Suppressor macrophage treated with lipopolysaccharide for 1 hour (primary cell): ENCODE measurements at places on chromosomes 16 and 17.

DNA sequence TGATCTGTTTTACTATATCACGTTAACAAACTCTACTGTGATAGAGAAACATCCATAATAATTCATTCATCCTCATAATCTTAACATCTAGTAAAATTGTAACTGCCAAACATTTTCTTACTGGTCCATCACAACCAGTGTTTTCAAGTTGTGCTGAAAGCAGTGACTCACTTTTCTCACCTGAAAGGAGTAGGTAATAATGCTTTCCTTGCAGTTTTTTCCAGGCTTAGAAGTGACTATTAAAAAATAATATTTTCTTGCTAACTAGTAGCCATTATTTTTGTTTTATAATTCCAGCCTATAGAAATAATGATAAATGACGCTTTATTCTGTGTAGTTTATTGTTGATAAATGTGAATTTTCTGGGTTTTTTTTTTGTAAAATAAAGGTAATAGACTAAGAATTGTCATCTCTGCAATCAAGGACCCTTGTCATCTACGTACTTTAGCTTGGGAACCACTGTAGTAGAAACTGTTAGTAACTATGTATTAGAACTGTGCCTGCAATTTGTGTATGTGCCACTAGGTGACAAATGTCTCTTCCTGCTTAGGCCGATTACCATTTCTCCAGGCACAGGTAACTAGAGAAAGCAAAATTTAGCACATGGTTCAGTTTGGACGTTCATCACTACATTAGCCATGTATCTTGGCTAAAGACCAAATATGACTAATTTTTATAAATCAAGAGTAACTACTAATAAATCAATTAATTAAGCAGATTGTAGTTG is 409.4 kb upstream of the ERCC4 start:
- DNase-seq, result no peak

- DNase-seq, result no peak
These were observed 66.9 kb downstream of the ZNF423 start for GRCh38 chr16:49788986-49789385.

- no peak for DNase-seq
These were observed 72.5 kb downstream of the CDH13 start for GRCh38 chr16:82699260-82699659.

- no peak for DNase-seq
These were observed 88.6 kb downstream of the ABCC1 start for GRCh38 chr16:16037970-16038369.

DNA sequence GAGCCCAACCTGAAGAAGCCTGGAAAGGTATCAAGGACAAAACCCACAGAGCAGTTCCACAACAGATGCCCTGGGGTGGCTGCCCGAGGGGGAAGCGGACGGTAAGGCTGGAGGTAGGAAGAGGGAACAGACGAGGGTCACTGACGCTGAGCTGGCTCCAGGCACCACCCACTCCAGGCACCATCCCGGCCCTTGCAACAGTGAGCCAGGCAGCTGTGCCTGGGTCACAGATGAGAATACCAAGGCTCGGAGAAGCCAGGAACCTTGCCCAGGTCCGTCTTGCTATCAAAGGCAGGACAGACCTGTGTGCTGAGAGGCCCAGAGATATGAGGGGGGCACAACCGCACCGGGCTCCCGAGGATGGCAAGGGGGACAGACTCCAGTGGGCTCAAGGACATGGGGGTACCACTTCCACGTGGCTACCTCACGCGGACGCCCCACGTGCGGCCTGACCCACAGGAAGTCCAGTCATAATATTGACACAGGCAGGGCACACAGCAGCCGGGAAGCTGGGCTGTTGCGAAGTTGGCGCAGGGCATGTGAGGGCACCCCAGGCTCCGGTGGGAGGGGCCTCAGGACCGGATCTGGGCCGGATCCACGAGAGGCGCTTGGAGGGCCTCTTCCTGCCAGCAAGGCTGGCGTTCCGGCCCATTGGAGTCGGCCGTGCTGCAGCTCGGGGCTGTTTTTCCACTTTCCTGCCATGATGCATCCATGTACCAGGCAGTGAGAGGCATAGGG is 29.9 kb downstream of the PEMT start:
- peak; percentile 45 for DNase-seq

DNA sequence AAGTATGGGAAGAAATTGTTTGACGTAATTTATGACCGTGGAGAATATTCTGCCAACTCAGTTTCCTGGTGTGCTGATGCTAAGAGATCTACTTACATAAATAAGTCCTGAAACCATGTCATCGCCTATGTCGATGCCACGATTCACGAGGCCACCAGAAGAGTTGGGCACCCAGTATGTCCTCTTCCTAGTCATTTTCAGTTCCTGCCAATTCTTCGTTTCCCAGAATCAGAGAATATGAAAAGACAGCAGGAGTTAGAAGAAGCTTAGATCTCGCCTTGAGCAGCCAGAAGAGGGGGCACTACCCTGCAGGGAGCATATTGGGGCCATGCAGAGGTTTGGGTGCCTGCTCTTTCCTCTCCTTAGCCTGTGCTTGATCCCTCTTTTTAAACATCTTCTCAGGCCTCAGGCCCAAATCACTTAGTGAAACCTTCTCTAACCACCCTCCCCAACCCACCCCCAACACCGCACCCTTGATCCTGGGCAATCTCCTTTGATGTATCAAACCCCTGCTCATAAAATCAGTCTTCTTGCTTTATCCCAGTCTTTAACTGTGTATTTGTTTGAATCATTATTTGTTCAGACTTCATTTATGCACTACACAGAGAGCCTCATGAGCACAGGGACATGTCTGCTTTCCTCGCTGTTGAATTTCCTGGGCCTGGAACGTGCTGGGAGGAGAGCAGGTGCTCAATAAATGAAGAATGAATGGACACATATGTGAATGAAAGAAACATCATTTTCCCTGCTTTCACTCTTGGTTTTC is 12.2 kb upstream of the LONP2 start:
- DNase-seq, result peak; percentile 67

DNA sequence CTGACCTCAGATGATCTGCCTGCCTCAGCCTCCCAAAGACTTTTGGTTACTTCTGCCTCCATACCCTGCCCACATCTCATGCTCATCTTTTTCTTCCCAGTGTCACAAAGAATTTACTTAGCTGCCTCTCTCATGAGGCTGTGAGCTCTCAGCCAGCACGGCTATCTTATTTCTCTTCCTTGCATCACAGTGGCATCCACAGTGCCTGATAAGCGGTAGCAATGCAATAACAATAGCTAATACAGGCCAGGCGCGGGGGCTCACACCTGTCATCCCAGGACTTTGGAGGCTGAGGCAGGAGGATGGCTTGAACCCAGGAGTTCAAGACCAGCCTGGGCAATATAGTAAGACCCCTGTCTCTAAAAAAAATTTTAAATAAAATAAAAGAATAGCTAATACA is 15.5 kb upstream of the MARVELD3 start:
- DNase-seq, result no peak

- DNase-seq, result peak; percentile 29
These were observed 18.3 kb upstream of the WFIKKN2 start for GRCh38 chr17:50816771-50817751.

GRCh38 chr17:58513965-58514769 is at the start of gene MTMR4:
MTMR4 (minus strand) TSS chr17:58514638; CDS start chr17:58514407, 231 bp downstream.
- DNase-seq, result peak; percentile 89

DNA sequence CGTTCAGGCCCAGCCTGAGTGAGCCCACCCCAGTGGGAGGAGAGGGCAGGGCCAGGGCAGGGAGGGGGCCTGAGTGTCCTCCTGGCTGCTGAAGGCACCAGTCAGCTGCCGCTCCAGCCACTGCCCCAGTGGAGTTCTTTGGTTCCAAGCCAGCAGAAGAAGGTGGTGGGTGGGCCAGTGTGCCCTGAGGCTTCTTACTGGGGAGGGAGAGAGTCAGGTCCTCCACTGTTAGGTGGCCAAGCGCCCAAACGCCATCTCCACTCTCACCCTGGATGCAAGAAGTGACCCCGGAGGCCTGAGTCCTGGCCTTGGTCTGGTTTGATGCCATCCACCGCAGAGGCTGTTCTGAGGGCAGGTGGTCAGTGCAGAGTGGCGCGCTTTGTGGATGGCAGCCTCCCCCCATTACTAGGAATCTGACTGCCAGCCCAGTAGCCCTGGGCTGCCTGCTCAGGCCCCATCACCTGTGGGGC is 2.2 kb downstream of the RNF213 start:
- DNase-seq, result no peak

DNA sequence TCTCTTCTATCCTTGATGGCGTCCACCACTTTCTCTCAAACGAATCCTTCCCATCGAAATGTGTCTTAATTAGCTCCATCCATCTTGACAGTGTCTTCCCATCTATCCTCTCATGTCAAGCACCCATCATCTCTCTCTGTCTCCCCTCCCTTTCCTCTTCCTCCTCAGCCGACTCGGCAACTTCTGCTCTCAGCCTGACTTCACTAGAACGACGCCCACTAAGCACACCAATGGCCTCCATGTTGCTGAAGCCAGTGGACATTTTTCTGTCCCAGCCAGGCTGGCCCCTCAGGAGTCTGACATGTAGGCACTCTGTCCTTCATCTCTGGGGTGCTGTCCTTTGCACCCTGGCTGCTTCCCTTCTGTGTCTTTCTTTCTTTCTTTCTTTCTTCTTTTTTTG is 2.5 kb upstream of the SPATA20 start:
- DNase-seq, result peak; percentile 31

DNA sequence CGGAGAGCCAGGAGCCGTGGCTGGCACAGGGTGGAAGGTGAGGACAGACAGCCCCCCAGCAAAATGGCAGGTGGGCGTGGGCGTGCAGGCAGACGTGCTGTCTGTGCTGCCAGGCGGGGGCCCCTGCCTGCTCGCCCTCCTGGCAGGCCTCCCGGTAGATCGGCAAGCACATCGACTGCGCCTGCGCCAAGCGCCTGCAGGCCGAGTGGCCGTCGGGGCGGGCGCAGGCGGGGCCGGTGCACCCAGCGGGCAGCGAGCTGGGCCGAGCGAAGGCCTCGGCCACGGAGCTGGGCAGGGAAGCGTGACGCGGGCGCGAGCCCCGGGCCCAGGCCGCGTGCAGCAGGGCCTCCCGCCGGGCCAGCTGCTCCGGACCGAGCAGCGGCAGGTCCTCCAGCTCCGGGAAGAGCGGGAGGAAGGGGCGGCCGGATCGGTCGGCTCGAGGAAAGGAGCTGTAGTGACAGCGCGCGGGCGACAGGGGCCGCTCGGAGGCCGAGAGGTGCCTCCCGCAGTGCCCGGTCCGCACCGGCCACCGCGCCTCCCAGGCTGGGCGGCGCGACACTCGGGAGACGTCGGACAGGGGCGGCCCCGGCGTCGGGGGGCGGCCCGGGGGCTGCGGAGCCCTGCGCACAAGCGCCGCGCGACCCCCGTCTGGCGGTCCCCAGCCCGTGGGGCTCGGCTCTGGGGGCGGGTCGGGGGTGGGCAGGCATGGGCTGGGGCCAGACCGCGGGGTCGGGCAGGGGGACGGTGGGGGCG is 16.9 kb downstream of the GRIN2C start:
- peak; percentile 88 for DNase-seq

- no peak for DNase-seq
These were observed 409.6 kb downstream of the GRIN2A start for GRCh38 chr16:9772526-9773225.

GRCh38 chr17:3804503-3804931 is 3.5 kb upstream of the ITGAE start:
- DNase-seq, result peak; percentile 69
